Myocyte (in vitro differentiated cells): ENCODE measurements at places on chromosomes 5 and 9.

GRCh38 chr9:125561509-125562148 lies 145.4 kb downstream of the MAPKAP1 start:
- DNase-seq, result peak; percentile 25

- no peak for DNase-seq
These were observed 1625.5 kb upstream of the CDH6 start for GRCh38 chr5:29568028-29568427.

- no peak for DNase-seq
These were observed 28.7 kb downstream of the CDKN2A start for GRCh38 chr9:21965401-21965951.

DNA sequence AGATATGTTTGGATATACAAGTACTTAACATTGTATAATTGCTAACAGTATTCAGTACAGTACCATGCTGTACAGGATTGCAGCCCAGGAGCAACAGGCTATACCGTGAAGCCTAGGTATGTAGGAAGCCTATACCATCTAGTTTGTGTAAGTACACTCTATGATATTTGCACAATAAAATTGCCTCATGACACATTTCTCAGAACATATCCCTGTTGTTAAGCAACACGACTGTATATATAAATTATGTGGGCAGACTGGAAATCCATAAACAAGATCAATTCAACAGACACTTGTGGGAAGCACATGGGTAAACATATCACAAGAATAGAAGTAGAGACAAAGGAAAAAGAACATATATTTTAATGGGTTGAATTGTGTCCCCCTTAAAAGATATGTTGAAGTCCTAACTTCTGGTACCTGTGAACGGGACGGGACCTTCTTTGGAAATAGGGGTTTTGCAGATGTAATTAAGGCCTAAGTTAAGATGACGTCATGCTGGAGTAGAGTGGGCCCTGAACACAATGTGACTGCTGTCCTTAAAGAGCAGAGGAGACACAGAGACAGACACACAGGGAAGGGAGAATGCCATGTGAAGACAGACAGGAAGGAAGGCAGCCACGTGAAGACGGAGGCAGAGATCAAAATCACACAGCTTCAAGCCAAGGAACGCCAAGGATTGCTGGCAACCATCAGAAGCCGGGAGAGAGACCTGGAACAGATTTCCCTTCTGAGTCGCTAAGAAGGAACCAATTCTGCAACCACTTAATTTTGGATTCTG lies 76.3 kb downstream of the SCAI start:
- DNase-seq, result no peak

GRCh38 chr5:60490597-60491166 lies 209.3 kb downstream of the DEPDC1B start:
- no peak for DNase-seq

DNA sequence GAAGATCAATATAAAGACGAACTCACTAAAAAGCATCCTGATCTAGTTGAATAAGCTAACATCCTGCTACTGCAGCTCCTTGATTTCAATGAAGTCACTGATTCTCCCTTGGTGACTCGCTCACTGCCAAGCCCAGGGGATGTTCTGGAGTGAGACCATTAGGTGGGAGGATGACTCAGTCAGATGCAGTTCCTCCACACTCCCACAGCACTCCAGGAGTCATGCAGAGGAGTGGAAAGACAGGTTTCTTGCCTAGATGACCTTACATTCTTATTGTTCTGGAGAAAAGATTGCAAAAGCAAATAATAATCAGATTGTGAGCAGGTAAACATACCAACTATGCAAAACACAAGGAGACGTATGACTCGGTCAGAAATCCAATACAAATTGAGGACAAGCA lies 15.3 kb downstream of the GCNT4 start:
- peak; percentile 24 for DNase-seq

DNA sequence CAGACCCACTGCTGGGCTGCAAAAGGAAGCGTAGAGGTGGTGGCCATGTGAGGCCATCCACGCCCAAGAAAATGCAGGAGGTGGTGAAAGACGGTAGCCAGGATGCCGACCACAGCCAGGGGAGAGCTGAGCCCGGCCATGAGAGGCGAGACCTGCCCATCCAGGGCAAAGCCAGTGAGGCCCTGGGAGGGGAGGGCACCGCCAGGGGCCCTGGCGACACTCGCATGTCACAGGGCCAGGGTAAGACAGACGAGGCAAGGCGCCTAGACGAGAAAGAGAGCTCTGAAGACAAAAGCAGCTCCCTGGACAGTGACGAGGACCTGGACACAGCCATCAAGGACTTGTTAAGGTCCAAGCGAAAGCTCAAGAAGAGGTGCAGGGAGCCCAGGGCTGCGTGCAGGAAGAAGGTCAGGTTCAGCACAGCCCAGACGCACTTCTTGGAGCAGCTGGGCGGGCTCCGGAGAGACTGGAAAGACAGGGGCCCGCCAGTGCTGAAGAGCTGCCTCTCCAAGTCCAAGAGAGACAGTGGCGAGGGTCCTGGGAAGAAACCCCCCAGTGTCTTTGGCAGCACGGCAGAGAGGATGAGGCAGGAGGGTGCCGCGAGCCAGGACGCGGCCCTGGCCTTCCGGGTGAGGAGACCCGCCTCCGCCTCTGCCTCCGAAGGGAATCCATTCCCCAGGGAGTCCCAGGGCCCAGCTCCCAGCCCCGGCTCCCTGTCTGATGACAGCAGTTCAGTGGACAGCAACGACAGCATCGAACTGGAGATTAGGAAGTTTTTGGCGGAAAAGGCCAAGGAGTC lies 6.9 kb downstream of the PPP1R26 start:
- DNase-seq, result no peak

DNA sequence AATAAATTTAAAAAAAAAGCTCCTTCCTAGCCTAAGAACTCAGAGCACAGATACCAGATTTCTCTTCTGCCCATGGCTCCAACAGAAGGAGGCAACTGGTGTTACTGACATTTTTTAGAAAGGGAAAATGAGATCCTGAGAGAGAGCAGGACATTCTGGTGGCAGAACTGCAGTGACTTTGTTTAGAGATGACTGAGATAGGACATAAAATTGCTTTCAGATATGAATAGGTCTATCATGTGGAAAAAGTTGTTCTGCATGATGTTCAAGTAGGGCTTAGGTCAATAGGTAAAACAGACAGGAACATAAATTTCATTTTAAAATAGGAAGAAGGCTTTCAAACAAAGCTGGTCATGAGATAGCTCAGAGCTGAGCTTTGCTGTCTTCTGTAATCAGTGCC lies 49.6 kb downstream of the NIPAL4 start:
- DNase-seq, result no peak

DNA sequence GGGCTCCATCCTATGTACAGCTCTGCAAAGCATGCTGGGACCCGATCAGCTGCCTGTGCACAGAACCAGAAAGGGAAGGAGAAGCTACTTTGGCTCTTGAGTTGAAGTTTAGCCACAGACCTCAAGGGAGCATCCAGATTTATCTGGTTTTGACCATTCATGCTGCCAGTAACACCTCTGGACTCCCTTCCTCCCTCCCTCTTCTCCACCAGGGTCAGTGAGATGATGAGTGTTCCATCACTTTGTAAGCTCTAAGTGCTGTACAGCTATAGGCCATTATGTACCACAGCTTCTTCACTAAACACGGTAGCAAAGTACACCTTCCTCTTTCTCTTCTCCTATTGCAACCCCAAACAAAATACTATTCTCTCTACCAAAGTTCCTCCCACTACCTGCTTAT lies 77.9 kb downstream of the GLIS3 start:
- DNase-seq, result no peak

GRCh38 chr9:80085668-80086067 lies 513.9 kb downstream of the TLE4 start:
- DNase-seq, result no peak

DNA sequence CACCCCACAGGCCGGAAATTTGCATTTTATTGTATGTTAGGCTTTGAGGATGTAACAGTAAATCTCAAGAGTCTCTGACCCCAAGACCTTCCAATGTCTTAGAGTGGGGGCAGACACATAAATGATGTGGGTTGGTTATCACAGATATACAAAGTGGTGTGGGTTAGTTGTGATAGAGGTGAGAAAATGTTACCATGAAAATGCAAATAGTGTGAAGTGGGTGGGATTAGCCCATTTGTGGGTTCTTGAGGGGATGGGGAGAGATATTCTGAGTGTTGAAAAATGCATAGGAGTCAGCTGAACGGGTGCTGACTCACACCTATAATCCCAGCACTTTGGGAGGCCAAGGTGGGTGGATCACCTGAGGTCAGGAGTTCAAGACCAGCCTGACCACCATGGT lies 7.9 kb upstream of the RNF145 start:
- no peak for DNase-seq

DNA sequence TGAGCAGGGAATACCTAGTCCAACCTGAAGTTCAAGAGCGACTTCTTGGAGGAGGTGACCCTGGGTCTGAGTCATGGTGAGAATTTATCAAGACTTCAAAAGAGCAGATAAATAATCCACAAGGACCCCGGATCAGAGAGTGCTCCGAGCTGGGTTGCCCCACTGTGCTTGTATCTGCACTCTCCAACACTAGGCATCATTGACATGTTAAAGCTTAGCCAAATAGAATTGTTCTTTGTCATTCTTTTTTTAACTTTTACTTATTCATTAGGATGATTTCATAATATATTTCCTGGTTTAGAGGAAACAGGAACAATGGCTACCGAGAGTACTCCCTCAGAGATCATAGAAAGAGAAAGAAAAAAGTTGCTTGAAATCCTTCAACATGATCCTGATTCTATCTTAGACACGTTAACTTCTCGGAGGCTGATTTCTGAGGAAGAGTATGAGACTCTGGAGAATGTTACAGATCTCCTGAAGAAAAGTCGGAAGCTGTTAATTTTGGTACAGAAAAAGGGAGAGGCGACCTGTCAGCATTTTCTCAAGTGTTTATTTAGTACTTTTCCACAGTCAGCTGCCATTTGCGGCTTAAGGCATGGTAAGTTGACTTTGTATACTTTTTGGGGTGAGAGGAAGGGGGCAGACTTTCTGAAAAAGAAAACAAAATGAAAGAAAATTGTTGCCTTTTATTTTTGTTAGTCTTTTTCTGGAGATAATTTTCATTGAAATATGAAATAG lies at the start of gene CARD6:
CARD6 (plus strand) TSS at position 300 of the 738 bp plus-strand sequence; CDS start at position 316, 16 bp downstream.
- peak; percentile 51 for DNase-seq

GRCh38 chr9:133276923-133277322 lies 1.9 kb upstream of the ABO start:
- no peak for DNase-seq
